ENCODE measurements at places on chromosomes 6 and 20.

DNA sequence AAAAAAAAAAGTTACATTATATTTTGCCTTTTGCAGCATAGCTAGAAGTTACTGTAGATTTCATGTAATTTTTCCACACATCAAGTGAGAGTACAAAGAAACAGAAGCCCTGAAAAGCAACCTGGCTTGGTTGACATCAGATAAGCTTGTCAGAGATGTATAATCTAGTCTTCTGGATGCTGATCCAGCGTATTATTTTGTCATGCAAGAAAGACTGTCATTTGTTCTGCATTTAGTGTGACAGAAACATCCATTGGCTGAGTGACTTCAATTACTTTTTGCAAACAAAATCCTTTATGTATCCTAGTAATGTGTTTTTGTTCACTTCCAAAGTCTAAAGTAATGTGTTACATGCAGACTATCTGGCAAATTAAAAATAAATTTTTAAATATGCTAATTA lies 75.3 kb downstream of the FAM83B start:
- no peak for DNase-seq

GRCh38 chr6:119273272-119274196 lies 76.0 kb downstream of the MAN1A1 start:
- DNase-seq = no peak

- peak; percentile 31 for DNase-seq
Observed at GRCh38 chr6:25366903-25367545, 87.8 kb downstream of the CARMIL1 start.

DNA sequence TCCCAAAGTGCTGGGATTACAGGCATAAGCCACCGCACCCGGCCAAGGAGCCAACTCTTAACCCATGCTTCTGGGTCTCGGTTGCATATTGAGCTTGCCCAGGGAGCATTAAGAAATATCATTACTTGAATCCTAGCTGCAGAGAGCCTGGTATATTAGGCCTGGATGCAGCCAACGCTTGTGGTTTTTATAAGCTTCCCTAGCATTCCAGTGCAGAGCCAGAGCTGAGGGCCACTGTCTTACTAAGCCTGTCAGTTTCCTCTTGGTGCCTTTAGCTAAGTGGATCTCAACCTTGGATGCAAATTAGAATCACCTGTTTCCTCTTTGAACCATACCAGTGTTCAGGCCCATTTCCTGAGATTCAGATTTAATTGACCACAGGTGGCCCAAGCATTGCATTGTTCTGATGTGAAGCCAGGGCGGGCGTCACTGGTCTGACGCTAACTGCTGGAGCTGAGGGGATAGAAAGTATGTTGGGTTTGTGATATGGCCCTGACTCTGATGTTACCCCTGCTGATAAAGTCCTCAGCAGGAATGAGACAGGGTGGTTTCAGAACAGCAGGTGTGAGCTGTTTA lies 76.3 kb downstream of the BTBD3 start:
- no peak for DNase-seq

DNA sequence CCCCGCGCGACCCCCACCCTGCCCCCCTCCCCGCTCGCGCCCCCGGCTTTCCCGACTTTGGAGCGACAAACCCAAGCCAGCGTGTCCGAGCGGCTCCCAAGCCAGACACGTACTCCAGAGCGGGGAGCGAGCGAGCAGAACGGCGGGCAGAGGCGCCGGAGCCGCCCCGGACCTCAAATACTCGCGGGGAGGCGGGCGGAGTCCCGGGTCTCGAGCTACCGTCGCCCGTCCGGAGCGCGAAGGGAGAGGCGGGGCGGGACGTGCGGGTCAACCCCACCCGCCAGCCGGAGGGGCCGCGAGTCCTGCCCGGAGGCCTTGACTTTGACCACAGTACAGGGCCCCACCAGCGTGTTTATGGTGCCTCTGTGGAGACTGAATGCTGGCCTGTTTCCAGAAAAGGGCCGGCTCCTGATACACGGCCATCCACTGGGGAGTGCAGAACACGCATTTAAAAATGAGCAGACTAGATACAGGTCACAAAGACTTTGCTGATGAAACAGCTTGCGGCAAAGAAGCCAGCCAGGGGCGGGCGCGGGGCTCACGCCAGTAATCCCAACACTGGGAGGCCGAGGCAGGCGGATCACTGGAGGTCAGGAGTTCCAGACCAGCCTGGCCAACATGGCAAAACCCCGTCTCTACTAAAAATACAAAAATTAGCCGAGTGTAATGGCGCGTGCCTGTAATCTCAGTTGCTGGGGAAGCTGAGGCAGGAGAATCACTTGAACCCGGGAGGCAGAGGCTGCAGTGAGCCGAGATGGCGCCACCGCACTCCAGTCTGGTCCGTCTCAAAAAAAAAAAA lies at the start of gene SERPINB6:
Gene SERPINB6, minus strand, starts transcription at position 148 of the 799 bp plus-strand sequence. CDS start 12,235 bp downstream, outside the sequence.
- DNase-seq = peak; percentile 34

- DNase-seq = no peak
Observed at GRCh38 chr6:127092466-127092865, 26.0 kb upstream of the RSPO3 start.

DNA sequence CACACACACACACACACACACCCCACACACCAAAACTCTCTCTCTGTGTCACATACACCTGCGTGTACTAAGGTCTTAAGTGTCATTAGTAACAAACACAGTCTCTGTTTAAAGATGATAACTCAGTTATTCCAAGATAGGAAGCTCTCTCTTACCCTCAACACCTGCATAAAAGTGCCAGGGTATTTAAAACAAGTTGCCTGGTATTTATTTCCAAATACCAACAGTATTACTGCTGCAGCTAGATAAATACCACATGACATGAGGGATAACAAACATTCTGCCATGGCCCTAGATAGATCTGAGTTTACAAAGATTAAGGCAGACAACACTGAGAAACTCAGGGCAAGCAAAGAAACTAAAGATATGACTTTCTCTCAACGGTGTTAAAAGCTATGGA lies 118.5 kb downstream of the SIM1 start:
- no peak for DNase-seq

DNA sequence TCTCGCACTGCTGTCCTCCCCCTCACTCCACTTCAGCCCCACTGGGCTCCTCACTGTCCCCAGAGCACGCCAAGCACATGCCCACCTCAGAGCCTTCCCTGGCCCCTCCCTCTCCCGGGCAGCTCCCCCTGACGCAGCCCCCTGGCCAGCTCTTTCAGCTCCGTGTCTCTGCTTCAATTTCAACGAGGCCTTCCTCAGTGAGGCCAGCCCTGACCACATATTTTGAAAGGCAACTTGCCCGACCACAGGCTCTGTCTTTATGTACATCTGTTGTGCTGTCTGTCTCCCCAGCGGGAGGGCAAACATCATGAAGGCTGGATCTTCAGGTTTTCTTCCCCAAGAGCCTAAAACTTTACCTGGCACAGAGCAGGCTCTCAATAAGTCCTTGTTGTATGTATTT lies 44.6 kb downstream of the JPH2 start:
- DNase-seq = no peak

- DNase-seq = no peak
Observed at GRCh38 chr6:5744497-5744896, 262.2 kb downstream of the NRN1 start.

- no peak for DNase-seq
Observed at GRCh38 chr20:14232650-14233049, 104.8 kb downstream of the FLRT3 start.

- DNase-seq = no peak
Observed at GRCh38 chr6:102766963-102767362, 1373.5 kb downstream of the GRIK2 start.

DNA sequence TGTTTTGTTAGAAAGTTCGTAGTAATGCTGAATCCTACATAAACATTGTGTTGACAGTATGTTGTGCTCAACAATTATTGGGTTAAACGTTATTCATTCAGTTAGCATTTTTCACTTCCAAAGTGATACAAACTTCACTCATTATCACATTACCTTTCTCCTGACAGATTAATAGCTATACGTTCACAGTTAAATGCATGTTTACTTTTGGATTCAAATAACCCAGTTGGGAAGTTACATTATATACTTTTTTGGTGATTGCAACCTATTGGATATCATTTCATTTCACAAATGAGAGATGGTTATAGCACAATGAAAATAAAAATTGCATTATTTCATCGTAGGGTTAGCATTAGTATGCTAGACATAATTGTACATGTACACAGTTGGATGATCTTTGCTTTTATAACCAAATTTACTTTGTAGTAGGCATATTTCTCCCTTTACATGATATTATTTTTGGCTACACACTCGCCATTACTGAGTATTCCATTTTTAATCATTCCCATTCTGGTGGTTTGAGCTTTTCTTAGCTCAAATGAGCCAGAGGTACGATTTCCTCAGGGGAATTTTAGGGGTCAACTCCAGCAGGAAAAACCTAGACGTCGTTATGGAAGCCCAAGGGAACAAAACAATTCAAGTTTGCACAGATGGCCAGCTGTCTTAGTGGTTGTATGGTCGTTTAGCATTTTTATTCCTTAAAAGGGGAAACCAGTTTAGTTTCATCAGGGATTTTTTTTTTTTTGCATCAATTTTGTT lies 2.1 kb upstream of the HIVEP1 start:
- no peak for DNase-seq

- no peak for DNase-seq
Observed at GRCh38 chr6:44662461-44663121, 275.1 kb downstream of the CDC5L start.

DNA sequence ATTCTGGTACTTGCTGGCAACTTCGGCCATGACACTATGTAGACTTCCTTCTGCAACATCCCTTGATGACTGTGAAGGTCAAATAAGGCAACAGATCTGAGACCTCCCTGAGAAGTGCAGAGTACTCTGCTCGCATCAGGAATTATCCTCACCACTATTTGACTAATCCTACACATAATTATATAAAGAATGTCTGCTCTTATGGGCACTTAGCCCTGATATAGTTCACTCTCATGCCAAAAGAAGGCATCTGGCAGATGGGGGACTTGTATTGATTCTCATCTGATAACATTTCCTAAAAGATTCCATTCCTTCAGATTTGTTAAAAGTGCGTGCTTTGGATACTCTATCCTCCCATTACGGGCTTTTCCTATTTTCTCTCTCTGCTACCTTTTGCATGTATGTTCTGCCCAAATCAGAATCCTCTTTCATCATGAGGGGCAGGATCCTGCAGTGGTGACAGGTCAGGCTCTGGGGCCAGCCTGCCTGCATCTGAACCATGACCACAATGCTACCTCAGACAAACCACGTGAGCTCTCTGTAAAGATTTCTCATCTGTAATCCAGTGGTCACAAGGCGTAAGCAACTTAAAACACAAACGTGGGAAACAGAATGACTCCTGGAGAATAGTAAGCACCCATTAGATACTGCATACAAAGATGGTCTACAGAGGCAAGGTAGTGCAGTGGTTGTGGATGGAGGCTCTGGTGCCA lies 134.0 kb downstream of the GJA10 start:
- no peak for DNase-seq

GRCh38 chr20:2695206-2695983 lies 2.8 kb downstream of the EBF4 start:
- no peak for DNase-seq

DNA sequence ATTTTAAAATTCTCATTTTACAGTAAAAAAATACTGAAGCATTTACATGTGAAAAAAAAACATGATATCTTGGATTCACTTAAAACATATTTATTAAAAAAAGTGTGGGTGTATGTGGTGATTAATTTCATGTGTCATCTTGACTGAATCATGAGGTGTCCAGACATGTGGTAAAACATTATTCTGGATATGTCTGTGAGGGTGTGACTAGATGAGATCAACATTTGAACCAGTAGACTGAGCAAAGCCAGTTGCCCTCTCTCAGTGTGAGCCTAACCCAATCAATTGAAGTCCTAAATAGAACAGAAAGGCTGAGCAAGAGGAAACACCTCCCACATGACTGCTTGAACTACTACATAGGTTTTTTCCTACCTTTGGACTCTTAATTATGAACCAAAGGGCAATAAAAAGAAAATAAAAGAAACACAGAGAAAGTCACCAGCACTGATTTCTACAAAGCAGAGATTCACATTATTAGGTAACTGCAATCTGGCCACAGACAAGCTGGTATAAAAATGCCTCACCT lies 90.5 kb upstream of the VGLL2 start:
- DNase-seq = no peak

GRCh38 chr6:141203902-141204575 lies 928.7 kb upstream of the GJE1 start:
- DNase-seq = no peak

DNA sequence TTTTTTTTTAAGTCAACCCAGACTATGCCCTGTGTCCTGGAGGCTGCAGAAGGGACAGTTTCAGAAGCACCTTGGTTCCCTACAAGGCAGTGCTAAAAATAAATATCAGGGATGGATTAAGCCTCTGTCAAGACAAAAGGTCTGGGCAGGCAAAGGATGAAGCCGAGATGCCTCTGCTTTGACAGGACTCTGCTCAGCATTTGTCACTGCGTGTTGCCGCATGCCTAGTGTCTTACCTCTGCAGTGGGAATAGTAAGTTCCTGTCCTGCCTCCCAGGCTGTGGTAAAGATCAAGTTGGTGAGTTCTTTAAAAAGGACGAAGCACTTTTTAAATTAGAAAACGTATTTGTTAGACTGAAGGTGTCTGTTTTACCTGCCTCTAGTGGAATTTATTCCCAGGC lies 15.1 kb downstream of the AAR2 start:
- no peak for DNase-seq

DNA sequence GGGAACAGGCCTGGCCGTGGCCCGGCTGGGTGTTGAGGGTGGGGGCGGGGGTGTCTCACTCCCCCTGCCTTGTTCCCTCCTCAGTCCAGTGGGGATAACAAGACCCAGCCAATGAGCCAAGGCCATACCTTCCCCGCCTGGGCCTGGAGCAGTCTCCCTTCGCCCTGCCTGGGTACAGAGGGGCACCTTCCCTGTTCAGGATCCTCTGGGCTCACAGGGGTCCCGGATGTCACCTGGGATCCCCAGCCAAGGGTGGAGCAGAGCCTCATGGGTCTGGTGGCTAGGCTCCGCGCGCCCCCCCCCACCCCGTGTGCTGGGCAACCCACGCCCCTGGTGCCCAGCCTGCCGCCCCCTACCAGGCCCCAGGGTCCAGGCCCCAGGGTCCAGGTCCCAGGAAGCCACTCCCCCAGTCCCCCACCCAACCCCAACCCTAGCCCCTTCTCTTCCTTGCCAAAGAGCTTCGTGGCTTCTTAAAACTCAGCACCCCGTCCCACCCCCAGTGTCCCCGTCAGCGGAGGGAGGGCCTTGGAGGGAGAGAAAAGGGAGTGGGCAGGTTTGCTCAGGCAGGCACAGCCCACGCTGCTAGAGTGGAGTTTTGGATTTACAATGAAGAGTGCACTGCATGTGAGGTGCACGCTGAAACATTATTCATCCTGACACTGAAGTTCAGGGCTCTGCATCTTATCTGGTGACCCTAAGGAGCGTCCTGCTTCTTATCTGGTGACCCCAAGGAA lies 11.8 kb downstream of the HRH3 start:
- DNase-seq = no peak

- DNase-seq = no peak
Observed at GRCh38 chr6:151804585-151805285, 2.7 kb upstream of the ESR1 start.

DNA sequence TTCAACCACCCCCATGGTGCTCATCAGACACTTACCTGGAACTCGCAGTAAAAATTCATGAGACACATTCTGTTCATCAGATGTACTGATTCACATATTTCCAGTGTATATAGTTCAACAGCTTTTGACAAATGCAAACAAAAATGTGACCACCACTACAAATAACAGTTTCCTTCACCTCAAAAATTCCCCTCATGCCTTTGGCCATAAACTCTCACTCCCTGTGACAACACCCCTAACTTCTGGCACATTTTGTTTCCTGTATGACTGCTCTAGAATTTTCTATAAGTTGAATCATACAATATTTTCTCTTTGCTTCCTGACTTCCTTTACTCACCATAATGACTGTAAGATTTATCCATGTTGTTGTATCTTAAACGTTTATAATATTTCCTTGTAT lies 63.7 kb downstream of the C6orf118 start:
- no peak for DNase-seq
